ENCODE measurements at places on chromosomes 16 and 17.

- DNase-seq: no peak
Observed at GRCh38 chr17:46135126-46135812, 58.0 kb downstream of the KANSL1 start.

DNA sequence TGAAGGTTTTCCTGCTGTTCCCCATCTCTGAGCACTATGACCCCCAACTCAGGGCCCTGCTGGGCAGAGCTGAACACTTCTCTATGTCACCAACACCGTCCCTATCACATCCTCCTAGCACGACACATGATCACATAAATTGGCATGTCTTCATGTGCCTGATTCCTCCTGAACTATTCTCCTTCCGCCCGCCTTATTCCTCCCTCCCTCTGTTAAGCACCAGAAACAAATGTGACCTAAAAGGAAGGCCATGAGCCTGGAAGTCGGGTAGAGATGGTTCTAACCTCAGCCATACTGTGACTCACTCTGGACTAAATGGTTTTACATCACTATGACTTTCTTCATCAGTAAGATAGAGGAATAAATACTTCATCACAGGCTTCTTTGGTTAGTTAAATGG is 80.8 kb upstream of the DYNLRB2 start:
- no peak for DNase-seq

GRCh38 chr16:27417047-27417671 is 15.2 kb downstream of the IL21R start:
- DNase-seq: no peak

- DNase-seq: peak; percentile 90
Observed at GRCh38 chr17:34980681-34981537, 597 bp downstream of the LIG3 start.

GRCh38 chr17:27530764-27531391 is 74.6 kb downstream of the KSR1 start:
- DNase-seq: no peak

DNA sequence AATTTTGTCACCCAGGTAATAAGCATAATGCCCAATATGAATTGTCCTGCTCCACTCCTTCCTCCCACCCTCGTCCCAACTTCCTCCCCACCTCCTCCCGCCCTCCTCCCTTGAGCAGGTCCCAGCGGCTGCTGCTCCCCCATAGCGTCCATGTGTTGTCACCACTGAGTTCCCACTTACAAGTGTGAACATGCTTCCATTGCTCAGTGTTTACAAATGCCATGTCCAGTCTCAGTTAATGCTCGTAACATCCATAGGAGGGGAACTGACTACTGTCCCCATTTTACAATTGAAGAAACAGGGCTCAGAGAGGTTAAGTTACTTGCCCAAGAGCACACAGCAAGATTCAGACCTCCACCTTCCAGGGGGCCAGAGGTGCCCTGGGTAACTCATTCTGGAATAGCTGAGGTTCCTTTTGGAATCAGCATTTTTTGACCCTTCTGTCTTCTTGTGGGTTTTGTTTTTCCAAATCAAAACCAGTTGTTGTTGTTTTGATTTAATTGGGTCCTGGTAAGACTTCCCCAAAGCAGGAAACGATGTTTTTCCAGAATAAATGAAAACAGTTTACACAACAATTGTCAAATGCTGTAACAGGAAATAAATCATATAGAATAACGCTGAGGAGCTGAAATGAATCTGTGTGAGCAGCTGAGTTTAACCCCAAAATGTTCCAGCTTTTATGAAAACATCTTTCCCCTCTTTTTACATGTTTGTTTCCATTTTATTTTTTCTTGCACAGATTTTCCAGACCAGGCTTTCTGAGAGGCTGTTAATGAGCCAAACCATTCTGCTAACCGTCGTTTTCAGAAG is 73.9 kb downstream of the ZDHHC7 start:
- DNase-seq: no peak

GRCh38 chr16:85402910-85403692 is 210.0 kb upstream of the GSE1 start:
- DNase-seq: peak; percentile 25

GRCh38 chr17:5410594-5411272 is 8.7 kb downstream of the NUP88 start:
- no peak for DNase-seq

GRCh38 chr17:40827746-40828453 is 5.5 kb upstream of the KRT10 start:
- no peak for DNase-seq

DNA sequence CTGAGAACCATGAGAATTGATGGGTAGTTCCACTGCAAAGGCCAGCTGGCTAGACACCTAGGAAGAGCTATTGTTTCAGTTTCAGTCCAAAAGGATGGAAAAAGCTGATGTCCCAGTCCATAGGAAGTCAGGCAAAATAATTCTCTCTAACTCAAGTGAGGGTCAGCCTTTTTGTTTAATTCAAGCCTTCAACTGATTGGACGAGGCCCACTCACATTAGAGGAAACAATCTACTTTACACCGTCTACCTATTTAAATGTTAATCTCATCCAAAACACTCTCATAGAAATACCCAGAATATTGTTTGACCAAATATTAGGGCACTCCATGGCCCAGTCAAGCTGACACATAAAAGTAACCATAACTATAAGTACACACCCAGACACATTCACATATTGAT is 14.4 kb upstream of the CCL13 start:
- DNase-seq: no peak

DNA sequence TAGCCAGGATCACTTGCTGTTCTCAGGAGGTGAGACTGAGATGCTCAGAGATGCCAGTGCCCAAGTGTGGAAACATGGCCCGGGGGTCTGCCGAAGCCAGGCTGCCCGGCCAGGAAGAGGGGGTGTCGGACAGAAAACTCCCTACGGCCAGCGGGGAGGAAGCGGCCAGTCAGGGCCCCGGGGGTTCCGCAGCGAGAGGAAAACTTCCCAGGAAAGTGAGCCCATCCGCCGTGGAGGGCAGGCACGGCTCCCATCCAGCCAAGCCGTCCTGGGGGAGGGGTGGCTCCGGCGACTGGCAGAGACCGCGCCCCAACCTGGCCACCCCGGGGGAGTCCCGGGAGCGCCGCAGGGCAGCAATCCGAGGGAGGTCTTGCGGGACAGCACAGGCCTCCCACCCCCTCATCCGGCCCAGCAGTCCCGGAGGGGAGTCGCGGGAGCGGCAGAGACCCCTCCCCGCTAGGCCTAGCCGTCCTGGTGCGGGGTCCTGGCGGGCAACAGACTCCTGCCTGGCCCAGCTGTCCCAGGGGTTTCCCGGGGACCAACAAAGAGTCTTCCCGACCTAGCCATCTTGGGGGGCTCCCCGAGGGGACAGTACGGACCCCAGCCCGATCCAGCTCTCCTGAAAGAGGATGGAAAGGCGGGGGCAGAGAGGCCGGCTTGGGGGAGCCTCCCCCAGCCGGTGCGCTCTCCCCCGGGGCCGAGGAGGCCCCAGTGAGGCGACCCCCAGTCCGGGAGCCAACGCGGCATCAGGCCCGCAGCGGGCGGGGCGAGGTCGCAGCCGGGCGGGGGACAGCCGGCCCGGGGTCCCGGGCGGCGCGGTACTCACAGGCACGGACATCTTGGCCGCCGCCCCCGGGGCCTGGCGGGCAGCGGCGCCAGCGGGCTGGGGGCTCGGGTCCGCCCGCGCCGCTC is 13.8 kb upstream of the BCAR1 start:
- DNase-seq: peak; percentile 71

- no peak for DNase-seq
Observed at GRCh38 chr17:47013341-47013740, 34.3 kb upstream of the RPRML start.

DNA sequence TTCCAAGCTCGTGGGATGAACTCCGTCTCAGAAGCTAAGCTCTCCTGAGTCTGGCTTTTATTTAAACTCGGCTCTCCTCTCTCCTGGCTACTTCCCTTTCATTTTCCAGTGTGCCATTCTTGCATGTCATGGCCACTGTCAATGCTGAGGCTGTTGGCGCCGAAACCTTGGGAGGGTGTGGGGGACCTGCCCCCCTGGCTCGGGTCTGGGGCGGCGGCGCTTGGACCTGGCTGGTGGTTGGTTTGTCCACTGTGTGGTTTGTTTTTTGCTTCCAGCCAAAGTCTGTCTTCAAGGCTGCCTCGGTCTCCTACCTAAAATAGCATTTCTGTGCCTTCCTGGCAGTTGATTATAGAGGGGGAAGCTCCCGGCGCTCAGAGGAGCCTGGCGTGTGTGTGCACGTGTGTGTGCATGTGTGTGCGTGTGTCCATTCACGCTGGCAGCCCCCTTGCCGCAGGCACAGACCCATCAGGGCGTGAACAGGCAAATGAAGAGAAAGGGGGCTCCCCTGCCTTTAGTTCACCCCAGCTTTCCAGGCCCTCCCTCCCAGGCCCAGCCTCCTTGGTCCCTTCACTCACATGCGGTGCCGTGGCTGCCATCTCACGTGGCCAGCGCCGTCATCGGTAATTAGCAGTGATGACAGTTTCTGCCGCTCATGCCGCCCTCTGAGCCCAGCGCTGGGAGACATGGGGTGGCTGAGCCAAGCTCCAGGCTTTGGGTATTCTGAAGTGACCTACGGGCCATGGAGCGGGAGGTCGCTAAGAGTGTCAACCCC is 179.9 kb downstream of the SEC14L1 start:
- DNase-seq: no peak

DNA sequence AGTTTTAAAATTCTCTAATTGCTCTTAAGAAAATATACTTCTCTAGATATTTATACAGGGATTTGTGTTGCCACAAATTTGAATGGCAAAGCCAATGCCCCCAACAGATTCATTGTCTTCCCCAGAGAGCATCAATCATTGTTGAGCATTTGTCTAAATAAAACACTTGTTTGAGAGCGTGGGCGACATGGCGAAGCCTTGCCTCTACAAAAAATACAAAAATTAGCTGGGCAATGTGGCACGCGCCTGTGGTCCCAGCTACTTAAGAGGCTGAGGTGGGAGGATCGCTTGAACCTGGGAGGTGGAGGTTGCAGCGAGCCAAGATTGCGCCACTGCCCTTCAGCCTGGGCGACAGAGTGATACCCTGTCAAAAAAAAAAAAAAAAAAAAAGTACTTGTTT is 13.4 kb upstream of the SRSF1 start:
- DNase-seq: no peak

GRCh38 chr17:82399041-82399441 is 19.1 kb upstream of the HEXD start:
- DNase-seq: no peak

GRCh38 chr16:1991135-1991551 is 1.4 kb downstream of the SYNGR3 start:
- DNase-seq: peak; percentile 48

DNA sequence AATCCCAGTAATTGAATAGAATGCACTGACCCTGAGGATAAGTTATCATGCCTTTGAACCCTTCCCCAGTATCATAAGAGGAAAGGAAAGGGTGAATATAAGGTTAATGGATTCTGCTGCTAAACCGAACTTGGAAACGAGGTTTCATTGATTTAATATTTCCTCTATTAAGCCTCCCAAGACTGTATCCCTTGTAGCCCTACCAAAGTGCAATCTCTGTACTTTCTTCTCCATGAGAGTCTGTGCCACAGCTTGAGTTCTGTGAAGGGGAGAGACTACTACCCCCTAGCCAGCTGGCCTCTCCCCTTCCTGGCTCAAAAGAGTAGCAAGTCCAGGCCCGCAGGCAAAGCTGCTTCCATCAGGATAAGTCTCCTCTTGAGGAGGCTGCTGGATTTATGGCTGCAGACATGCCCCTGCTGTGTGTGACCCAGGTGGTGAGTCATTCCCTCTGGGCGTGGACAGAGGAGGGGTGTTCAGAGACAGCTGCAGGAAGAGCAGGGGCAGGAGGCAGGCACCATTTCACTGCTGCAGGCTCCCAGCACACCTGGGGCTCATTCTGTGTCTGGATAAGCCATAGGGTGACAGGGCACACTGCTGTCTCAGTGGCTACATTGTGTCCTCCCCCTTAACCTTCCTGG is 58.4 kb downstream of the TOM1L2 start:
- peak; percentile 60 for DNase-seq

GRCh38 chr16:79403534-79403933 is 197.0 kb downstream of the MAF start:
- DNase-seq: no peak

- no peak for DNase-seq
Observed at GRCh38 chr17:73211745-73212144, 18.9 kb downstream of the COG1 start.

GRCh38 chr17:17370711-17371110 is 67.5 kb downstream of the NT5M start:
- DNase-seq: no peak

GRCh38 chr17:80441133-80441578 is 26.2 kb downstream of the ENDOV start:
- DNase-seq: peak; percentile 73

DNA sequence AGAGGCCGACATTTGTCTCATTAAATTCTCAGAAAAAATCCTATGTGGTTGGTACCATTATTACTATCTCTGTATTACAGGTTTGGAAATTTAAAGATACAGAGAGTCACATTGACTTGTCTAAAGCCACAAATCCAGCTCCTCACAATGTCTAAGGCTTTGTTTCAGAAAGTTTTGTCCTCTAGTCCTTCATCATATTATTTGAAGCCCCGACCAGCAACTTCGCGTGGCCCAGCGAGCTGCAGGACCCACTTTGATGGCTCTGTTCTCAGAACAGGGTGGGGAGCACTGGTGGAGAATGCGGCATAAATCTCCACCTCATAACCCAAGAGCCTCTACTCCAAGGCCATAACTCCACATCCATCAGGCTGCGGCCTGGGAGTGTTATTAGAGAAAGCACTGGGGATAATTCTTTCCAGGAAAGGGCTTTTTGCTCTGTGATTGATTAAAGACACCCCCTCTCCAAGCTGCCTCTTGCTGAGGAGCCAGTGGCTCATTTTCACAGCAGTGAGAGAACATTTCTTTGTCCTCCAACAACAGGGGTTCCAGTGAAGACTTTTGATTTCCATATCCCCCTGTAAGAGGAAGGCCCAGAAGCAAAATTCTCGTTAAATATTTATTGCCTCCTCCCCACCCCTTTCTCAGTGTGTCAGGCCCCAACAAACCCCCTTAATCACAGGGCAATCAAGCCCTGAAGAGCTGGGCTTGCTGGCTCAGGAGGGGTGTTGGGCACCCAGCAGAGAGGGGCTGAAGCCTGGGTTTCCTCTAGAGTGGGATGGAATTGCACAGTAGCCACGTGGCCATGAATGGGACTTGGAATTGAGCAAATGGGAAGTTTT is 113.7 kb upstream of the CDH11 start:
- DNase-seq: no peak

DNA sequence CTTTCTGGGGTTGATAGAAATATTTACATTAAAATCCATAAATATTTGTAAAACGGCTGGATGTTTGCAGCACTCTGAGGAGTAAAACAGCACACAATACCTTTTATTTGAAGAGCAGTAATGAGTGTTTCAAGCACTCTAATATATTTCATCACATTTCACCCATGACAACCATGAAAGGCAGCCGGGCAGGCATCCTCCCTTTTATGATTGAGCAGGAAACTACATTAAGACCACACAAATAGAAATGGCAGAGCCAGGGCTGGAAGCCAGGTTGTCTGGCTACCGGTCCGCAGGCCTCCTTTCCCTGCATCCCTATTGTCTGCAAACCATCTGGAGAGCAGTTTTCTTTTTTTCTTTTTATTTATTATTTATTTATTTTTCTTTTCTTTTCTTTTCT is 23.1 kb upstream of the GPRC5C start:
- DNase-seq: no peak

Data from retina (tissue), 1 donor.